Purkinje cell (primary cell): ENCODE measurements at places on chromosomes 6 and 20. TPM values are rescaled to one million over a fixed set of nuclear protein-coding genes. Genes with fewer than 3 reads are reported as not detected.

CFAP206 gene
- 3.8 and 5.3 TPM in 2 replicates for polyA plus RNA-seq

SGK2 gene
- not detected in 2 replicates for polyA plus RNA-seq

RAE1 gene
- polyA plus RNA-seq = 17.9 and 24.6 TPM in 2 replicates

SRMS gene
- not detected in 2 replicates for polyA plus RNA-seq

GSTA1 gene
- polyA plus RNA-seq = not detected in 2 replicates

ATP9A gene
- polyA plus RNA-seq = 7.5 and 15.6 TPM in 2 replicates

NMBR gene
- 1.1 TPM in 1 of 2 replicates, not detected in the other for polyA plus RNA-seq

AKAP12 gene
- 49.5 and 50.5 TPM in 2 replicates for polyA plus RNA-seq

AGER gene
- polyA plus RNA-seq = not detected in 2 replicates

LINC00237 gene
- polyA plus RNA-seq = not detected in 2 replicates

CYP24A1 gene
- polyA plus RNA-seq = 0.50 TPM in 1 of 2 replicates, not detected in the other

CD109 gene
- polyA plus RNA-seq = 0.51 TPM in 1 of 2 replicates, not detected in the other

DTNBP1 gene
- 49.6 and 72.1 TPM in 2 replicates for polyA plus RNA-seq

CST2 gene
- polyA plus RNA-seq = not detected in 2 replicates

OR12D2 gene
- not detected in 2 replicates for polyA plus RNA-seq

SLC22A3 gene
- polyA plus RNA-seq = 0.13 and 0.34 TPM in 2 replicates

KHDC1L gene
- polyA plus RNA-seq = 1.8 TPM in 1 of 2 replicates, not detected in the other

RCAN2 gene
- 92.0 and 111 TPM in 2 replicates for polyA plus RNA-seq
